Activated CD4-positive, alpha-beta T cell treated with anti-CD3 and anti-CD28 coated beads for 36 hours (primary cell): ENCODE measurements at places on chromosomes 3 and 15. TPM values are rescaled to one million over a fixed set of nuclear protein-coding genes. Genes with fewer than 3 reads are reported as not detected.

DNA sequence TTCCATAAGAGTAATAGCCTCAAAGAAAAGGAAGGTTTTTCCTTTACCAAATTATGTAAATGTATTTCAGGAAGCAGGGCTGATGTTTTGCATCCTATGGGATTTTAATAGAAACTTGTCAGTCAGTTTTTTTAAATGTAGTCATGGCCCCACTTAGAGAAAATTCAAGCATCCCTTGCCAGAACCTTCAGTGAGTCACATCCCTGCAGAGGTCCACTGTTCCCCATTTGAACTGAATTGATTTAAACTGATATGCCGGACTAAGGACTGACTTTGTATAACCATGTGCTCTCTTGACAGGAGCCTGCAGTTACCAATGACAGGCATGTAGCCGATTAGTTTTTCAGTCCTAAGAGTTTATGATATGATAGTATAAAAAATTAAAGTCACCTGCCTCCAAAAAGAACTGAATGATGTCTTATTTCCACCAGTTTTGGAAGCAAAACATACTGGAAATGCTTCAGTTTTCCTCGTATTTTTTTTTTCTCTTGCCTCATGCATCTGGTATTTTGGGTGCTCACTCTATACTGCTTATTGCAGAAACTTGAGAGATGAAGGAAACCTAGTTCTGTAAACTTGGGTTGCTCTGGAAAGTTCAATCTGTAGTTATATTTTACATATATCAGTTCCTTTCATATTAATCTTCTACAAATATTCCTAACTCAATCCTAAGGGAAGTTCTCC, 30.7 kb downstream of the LRTM1 start:
- DNase-seq: no peak

The CACNA2D3 gene
- not detected for total RNA-seq

The ZDHHC23 gene
- 4.5 TPM for total RNA-seq

- DNase-seq: no peak
Measured at GRCh38 chr3:13198264-13198879, 125.1 kb upstream of the IQSEC1 start.
